MM.1S (cell line): ENCODE measurements at places on chromosomes 5 and 9.

DNA sequence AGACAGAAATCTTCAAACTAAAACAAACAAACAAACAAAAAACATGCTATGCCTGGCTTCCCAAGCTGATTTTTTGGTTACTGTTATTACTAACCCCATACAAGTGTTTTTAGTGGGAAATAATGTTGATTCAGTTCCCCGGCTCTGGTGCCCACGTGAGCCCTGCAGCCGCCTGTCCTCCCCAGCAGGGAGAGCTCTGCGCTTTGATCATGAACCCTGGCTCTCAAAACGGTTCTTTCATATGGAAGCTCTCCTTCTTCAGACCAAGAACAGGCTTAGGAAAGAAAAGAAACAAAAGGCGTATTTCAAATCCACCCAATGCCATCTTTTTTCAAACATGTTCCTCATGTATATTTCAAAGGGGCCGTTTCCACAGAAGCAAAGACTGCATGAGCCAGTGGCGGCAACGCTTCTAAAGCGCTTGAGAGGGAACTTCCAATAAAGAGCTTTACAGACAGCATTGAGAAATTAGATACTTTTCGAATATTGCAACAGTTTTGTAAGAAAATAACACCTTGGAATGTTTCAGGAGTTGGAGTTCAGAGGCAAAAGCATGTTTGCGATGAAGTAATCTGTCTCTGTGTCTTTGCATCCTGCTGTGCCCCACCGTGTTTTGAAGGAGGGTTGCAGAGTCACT lies 74.8 kb downstream of the ICE1 start:
- peak; percentile 64 for DNase-seq

GRCh38 chr5:181181650-181182565 lies 23.1 kb downstream of the TRIM7 start:
- DNase-seq: peak; percentile 82

DNA sequence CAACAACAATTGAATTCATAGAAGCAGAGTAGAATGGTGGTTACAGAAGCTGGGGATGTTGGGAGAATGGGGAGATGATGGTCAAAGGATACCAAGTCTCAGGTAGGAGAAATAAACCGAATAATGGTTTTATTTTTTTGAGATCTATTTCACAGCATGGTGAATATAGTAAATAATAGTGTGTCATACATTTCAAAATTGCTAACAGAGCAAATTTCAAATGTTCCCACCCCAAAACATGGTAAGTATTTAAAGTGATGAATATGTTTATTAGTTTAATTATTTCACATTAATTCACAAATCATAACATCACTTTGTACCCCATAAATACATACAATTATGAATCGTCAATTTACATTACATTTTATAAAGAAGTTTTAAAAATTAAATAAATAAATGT lies 72.7 kb upstream of the ATG10 start:
- no peak for DNase-seq

GRCh38 chr9:137194909-137195308 lies 5.6 kb downstream of the TPRN start:
- DNase-seq: no peak

- DNase-seq: no peak
These were observed 30.4 kb downstream of the GABBR2 start for GRCh38 chr9:98678244-98678842.

GRCh38 chr9:117488659-117489058 lies 73.8 kb upstream of the ASTN2 start:
- no peak for DNase-seq

GRCh38 chr9:136114610-136115009 lies 4.1 kb downstream of the TMEM250 start:
- no peak for DNase-seq

DNA sequence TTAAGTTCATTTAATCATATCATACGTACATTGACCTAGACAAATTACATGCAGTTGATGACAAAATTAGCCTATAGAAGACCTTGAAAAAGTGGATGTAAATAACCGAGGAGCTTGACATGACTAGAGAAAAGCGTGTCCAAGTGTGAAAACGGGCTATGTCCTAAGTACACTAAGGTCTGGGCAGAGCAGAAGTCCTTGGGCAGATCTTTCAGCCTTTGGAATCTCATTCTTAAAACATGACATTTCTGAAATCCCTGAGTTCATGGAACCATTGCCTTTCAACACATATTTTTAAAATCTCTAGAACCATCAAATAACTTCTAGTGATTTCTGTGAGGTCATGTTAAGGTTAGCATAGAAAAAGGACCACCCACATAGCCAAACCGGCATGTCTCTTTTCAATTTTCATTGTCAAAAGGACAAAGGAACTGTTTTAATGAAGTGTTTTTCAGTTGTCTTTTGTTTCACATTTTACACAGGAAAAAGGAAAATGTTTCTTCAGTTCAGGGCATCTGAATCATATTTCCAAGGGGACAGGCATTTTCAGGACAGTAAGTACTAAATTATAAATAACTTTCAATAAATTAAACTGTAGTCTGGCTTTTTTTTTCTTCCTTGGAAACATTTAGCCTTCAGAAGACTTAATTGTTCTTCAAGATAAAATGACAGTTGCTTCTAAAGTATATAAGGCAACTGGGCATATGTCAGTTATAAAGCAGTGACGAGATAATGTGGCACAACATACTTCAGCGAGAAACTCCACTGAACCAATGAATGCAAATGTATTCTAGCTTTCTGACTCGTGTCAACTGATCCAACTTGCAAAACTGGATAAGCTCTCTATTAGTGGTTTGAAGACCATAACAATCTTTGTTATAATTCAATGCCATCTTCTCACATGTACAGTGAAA lies 416.8 kb downstream of the NFIB start:
- DNase-seq: no peak

DNA sequence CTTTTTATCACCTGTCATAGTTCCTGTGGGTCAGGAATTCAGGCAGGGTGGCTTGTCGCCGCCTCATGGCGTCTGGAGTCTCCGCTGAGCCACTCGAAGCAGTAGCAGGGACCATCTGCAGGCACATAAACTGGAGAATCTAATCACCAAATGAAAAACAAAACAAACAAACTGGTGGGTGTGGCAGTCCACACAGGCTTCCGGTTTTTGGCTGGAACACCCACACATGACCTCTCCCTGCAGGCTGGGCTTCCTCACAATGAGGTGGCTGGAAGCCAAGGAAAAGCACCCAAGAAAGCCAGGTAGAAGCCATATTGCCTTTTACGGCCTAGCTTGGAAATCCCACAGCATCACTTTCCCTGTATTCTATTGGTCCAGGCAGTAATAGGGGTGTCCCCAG lies 197.0 kb downstream of the SYK start:
- no peak for DNase-seq

DNA sequence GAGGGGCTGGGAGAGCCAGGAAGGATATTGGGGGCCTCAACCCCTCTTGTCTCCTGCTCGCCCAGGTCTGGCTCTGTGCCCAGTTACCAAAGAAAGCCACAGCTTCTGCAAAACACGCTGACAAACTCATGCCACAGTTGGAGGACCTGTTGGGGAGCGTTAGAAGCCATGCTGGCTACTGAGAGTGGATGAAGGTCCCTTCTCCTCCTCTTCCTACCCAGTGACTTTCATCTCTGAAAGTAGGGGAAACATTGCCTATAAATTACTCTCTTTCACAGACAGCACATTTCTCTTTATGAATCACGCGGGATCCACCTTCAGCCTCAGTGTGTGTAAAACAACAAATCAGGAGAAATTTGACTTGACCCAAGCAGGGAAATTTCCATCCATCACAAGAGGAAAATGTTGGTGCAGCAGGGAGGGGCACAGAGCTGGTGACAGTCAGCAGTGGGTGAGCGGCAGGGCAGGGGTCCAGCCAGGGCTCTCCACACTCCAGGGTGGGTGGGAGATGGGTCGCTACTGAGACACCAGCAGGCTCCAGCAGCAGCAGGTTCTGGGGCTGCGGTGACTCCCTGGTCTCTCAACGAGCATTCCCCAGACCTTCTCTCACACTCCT lies 181.9 kb downstream of the FGF18 start:
- DNase-seq: no peak

DNA sequence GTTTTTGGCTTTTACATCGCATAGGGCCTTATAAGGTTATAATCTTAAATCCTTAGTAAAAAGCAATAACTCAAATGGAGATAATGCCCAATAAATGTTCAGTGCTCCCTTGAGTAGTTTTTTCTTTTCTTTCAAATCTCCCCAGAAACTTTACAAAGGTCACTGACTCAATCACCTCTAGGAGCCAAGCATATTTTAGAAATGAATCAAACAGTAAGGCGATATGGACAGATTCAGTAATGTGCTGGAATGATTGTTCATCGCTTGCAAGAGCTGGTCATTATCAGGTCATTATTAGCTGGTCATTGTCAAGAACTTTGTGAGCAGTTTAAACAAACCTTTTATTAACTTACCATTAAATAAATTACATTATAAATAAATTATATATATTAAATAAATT lies 130.4 kb upstream of the SLIT3 start:
- DNase-seq: no peak

- DNase-seq: no peak
These were observed 219.5 kb downstream of the NXNL2 start for GRCh38 chr9:88754452-88754851.

DNA sequence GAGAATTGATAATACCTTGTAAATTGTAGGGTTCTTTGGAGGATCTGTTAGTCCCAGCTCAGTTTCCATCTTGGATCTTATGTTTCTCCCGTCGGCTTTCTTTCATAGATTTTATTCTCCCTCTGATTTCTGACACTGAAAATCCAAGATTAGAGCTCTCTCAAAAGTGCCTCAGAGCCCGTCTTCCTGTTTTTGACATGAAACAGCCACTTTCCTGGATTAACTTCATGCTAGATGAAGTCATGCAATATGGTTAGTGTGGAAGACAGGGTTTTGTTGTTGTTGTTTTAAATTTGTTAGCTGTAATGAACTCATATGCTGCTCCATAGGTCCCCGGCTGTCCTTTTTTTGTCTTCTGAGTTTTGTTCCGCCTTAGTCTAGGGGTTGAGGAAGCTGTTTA lies 51.6 kb upstream of the ZFR start:
- DNase-seq: no peak

GRCh38 chr9:94135222-94135621 lies 51.0 kb downstream of the PTPDC1 start:
- DNase-seq: no peak

DNA sequence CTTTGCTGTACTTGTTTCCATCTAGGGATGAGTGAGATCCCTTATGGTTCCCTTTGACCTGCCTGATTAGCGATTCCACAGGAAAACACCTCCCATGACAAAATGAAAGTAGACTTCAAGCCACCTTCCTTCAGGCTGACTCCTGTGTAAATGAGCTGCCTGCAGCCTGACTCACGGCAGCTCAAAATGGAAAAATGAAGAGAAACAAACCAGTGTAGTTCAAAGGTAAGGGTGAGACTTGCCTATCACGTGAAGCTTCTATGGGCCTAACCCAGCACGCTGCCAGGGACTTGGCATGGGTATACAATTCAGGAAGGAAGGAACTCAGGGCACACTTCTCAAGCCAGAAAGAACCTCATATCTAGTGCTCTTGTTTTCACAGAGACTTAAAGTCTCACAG lies 110.1 kb upstream of the LRRTM2 start:
- DNase-seq: no peak

DNA sequence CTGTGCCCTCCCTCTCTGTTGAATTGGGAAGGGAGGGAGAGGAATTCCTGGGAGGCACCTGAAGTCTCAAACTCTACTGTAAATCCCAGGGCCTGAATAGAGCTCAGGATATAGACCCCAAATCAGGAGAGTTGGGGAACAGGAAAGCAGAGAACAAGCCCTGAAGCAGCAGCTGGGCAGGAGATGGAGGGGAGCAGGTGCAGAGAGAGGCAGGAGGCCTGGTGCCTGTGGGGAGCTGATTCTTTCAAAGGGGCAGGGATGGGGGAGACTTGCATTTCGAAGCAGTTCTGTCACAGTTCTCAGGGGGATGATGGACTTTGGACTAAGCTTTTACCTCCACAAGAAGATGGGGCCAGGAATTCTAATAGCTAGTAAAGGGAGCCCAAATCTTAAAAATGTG lies 50.2 kb downstream of the NIM1K start:
- no peak for DNase-seq

DNA sequence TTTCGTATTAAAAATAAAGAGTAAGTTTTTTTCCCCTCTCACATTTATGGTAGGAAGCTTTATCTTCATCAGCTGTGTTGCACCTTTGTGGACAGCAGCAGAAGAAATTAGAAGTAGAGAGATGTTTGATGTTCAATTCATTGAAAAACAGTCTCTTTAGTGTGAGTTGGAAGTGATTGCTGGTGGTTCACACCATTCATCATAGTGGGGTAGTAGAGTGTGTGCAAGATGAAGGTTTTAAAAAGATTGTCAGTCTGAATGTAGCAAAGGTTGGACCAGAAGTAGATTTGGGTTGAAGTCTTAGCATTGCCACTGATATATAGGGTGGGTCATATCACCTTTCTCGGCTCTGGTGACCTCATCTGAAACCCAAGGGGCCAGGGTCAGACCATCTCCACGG lies 10.4 kb downstream of the ARHGEF28 start:
- no peak for DNase-seq

GRCh38 chr9:84829997-84830696 lies 160.6 kb downstream of the NTRK2 start:
- no peak for DNase-seq

GRCh38 chr9:37486256-37486615 lies 488 bp downstream of the POLR1E start:
- no peak for DNase-seq

- DNase-seq: no peak
These were observed 43.3 kb downstream of the RAI14 start for GRCh38 chr5:34699155-34700077.

- DNase-seq: no peak
These were observed 5.6 kb upstream of the DND1 start for GRCh38 chr5:140678993-140679392.

DNA sequence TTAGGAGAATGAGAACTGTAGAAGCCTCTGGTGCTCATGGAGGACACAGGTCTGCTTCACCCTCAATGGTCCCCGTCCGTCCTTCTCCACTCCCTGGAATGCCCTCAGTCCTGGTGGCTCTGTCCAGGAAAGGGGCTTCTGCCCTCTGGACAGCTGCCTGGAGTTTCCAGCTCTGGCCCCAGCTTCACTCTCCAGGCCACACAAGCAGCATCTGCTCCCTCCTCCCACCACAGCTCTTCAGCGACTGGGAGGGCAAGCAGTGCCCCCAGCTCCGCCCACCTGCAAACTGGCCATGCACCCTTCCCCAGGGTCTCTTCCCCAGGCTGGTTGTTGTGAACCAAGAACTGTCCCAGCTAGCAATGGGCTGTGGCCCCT lies 4.7 kb downstream of the SARDH start:
- no peak for DNase-seq

GRCh38 chr9:133226219-133227171 lies 17.4 kb upstream of the OBP2B start:
- no peak for DNase-seq

DNA sequence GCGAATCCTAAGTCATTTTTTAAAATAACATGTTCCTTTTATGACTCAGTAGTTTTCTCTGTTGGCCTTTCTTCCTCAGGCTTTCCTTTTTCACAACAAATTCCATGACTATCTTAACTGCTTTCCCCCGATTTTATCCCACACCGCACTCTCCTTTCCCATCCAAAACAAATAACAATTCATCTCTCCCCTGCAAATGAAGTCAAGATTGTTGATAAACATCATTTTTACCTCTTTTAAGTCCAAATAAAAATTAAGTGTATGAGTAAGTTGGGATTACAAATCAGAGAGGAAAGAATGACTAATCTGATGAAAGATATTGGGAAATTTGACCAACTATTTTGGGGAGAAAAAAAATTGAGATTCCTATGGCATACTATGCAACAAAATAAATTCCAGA lies 47.3 kb downstream of the SEC61B start:
- DNase-seq: no peak

GRCh38 chr5:91024206-91024605 lies 358.9 kb downstream of the ARRDC3 start:
- no peak for DNase-seq
